Mesothelial cell of epicardium (in vitro differentiated cells): ENCODE measurements at places on chromosomes 1 and 21.

DNA sequence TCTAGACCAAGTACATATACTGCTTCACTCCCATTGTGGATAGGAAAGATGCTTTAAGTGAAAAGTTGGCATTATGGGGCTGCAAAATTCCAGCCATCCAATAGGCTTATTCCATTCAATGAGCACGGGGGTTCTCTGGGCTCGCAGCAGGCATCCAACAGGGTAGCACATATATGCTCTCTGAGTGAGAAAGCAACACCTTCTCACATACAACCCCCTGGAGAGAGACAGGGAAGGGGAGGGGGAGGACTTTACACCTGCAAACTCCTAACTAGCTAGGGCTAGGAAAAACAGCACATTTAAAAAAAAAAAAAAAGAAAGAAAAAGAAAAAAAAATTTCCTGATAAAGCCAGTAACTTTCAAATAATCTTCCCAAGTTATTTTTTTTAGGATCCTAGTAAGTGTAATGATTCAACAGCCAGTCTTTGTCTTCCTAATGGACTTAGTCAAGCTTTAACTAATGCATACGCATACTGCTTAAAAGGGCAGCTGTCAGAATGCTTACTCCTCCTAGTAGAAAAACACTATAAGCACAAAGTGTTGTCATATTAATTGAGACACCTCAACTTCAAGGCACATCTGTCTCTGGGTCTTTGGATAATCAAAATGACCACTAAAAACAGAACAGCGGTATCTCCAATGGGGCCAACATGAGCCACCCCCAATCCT lies 18.7 kb downstream of the PSMB2 start:
- DNase-seq: no peak

DNA sequence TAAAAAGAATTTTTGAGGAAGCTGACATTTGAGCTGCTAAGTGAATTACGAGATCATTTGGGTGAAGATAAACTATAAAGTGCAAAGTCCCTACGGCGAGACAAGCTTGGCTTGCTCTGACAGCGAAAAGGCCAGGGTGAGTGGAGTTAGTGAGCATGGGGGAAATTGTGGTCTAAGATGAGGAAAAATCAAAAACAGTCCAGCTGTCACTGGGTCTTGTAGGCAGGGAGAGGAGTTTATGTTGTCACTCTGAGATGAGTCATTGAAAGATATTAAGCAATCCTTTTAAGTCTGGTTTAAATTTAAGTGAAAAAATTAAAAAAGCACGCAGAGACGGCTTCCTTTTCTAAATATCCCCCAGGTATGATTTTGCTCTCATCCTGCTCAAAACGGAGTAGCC lies 601.9 kb downstream of the MRPL39 start:
- no peak for DNase-seq

GRCh38 chr21:38756746-38757145 lies 49.0 kb upstream of the ETS2 start:
- no peak for DNase-seq

DNA sequence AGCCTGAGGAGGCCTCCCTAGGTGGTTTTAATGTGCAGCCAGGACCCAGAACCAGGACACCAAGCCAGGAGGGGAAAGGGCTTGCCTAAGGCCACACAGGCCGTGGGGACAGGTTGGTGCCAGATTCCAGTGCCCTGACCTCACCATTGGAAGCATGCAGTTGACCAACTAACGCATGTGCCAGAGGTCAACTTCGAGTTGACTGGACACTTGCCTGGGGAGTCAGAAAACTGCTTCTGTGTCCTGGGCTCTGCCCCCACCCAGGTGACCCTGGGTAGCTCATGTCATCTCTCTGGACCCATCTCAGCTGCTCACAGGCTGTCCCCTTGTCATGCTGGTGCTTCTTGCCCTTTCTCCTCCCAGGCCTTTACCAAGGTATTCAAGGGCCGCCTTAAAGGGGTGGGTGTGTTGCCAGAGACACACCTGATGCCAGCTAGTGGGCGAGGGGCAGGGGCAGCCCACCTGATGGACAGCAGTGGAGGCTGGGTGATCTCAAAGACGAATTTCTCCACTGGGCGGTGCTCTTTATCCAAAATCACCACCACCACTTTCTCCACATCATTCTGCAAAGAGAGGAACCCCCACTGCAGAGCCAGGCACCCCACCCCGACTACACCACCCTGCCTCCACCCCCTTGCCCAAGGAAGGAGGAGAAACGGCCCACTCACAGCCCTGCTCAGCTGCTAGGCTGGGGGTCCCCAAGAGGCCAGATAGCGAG lies 4.4 kb downstream of the MAD2L2 start:
- no peak for DNase-seq

DNA sequence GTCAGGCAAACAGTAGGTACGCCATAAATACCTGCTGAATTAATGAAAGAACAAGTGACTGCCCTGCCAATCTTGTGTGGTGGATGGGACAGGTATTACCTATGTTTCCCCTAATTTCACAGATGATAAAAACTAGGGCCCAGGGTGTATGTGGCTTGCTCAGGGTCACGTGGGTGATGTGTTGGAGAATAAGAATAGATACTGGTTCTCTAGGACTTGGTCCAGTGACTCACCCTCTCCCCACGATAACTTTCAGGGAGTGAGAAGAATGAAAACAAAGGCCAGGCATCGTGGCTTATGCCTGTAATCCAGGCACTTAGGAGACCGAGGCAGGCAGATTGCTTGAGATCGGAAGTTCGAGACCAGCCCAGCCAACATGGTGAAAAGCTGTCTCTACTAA lies 26.7 kb downstream of the SLC26A9 start:
- DNase-seq: no peak
